Left renal pelvis (tissue), 4 donors: ENCODE measurements at places on chromosomes 6 and 20. TPM values are rescaled to one million over a fixed set of nuclear protein-coding genes. Genes with fewer than 3 reads are reported as not detected.

Gene ZSCAN23
- 13.1 TPM for polyA plus RNA-seq

DNA sequence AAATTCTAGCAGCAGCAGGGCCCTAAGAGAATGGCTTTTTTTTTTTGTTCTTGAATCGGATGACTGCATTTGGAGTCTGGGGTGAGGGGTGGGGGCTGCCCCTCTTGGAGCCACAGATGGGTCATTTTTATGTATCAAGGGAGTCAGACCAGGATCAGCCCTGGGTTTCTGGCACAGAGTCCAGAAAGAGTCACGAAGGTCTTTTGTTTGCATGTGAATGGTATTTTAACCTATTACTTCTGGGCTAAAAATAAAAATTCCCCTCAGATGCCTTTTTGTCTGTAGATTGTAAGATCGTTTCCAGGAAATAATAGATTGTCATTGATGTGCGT is 72.5 kb downstream of the PHACTR3 start:
- no peak for DNase-seq

GRCh38 chr6:33851959-33852358 is 48.2 kb upstream of the MLN start:
- DNase-seq = no peak

- DNase-seq = no peak
These were observed 84.5 kb upstream of the EYA4 start for GRCh38 chr6:133156689-133157088.

DNA sequence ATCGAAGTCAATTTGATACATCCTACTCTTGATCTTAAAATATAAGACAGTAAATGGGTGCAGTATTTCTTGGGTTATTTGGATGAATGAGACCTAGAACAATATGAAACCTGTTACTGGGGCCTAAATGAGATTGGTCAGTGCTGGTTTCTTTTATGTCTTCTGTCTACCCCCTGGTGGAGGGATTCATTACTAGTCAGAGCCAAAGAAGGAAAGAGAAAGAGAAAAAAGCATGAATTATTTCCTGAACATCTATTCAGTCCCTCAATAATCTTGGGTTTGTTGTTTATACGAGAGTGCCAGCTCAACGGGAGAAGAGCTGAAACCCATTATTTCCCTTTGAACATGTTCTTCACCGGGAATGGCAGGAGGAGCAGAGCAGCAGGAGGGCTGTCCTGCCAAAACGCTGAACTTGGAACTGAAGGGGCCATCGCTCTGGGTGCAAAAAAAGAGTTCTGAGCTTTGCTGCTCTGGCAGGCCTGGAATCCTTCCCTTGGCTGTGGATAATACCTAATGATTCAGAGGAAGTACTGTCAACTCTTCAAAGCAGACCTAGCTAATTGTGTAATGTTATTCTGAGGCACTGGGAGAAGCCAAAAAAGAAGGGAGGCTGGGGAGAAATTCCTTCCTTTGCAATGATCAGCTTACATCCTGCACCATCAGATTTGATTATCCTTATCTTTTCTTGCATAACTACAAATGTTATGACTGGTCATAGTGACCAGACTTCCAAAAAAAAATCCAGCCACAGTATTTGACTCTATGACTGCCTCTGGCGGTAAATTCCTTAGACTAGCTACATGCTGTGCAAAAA is 72.0 kb downstream of the BLOC1S5 start:
- no peak for DNase-seq

Gene CALHM6
- polyA plus RNA-seq = 4.8 TPM

DNA sequence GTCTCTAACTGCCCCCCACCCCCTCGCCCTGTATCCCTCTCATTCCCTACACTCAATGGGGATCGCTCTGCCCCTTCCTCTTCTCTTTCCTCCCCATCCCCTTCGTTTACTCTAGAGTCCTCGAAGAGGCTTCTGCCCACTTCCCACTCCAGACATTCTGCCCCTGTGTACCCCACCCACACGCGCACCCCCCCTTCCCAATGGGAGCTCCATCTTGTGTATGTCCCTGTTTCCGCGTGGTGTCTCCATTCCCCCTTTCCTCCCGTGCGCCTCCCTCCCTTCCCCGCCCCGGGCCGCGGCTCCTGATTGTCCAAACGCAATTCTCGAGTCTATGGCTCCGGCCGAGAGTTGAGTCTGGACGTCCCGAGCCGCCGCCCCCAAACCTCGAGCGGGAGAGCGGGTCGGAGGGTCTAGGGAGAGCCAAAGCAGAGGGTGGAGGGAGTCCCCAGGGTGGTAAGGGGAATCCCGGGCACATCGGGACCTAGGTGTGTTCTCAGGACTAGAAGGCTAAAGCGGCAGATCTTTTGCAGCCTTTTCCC is 679 bp upstream of the RING1 start:
- no peak for DNase-seq

DNA sequence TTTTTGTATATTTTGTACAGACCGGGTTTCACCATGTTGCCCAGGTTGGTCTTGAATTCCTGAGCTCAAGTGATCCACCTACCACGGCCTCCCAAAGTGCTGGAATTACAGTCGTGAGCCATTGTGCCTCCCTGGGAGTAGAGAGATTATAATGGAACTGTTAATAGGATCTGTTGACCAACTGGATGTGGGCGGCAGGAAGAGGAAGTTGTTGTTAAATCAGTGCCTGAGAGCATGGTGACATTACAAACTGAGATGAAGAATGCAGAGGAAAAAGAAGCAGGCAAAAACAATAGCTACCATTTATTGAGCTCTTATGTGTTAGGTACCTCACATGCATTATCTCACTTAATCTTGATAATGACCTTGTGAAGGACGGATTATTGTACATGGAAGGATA is 9.2 kb upstream of the L3MBTL3 start:
- no peak for DNase-seq
